ENCODE measurements at places on chromosomes 6 and 20.
A peak's percentile ranks its signal among the peaks of the same experiment; 100 is the strongest.

GRCh38 chr6:132153221-132153898 is 202.2 kb upstream of the CCN2 start:
- no peak for DNase-seq

GRCh38 chr20:41138475-41139226 is 1.3 kb downstream of the PLCG1 start:
- DNase-seq, result peak; percentile 42

DNA sequence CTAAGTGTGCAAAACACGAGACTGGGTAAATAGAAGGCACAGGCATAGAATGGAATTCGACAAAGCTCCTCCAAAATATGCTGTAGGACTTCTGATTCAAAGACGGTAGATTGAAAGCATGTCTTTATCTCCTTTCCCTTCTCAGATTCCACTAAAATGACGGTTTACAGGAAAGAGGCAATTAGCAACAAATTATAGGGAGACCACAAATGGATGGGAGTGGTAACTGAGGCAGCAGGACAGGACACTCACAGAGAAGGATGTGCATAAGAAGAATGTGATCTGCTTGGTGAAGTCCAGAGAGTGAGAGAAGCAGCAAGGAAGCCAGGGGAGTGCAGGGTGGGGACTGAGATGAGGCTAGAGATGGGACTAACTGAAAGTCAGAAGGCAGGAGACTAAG is 113.4 kb upstream of the MRPS10 start:
- no peak for DNase-seq

DNA sequence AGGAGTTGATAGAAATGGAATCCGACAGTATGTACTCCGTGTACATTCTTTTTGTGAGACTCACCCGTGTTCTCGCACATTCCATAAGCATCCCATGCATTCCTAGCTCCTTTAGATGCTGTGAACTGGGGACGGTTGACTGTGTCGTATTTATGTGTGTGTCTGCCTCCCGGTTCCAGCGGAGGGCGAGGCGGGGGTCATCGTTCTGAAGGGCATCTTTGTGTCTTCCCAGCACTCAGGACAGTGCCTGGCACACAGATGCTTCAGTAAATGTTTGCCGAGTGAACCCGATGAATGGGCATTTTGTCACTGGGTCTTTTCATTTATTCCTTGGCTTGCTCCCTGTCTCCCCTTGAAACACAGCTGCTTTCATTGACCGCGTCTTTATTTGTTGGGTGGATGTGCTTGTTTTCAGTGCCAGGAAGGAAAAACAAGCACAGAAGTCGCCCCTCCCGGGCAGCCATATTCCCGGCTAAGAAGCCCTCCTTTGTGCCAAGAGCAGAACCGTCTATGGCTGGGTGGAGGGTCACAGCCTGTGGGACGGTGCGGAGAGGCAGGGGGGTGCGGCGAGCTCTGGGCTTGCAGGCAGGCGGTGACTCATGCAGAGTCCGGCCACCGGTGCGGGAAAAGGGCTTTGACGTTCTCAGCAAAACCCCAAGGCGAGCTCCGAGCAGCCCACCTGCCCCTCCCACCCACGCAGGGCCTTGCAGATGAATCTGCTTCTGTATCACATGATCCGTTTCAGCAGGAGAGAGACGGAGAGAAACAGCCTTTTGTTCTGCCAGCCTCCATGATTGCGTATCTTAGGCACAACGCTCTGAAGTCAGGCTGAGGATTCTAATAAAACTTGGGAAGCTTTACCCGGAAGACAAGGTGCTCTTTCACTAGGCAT is 11.2 kb upstream of the PSMG4 start:
- DNase-seq, result no peak

DNA sequence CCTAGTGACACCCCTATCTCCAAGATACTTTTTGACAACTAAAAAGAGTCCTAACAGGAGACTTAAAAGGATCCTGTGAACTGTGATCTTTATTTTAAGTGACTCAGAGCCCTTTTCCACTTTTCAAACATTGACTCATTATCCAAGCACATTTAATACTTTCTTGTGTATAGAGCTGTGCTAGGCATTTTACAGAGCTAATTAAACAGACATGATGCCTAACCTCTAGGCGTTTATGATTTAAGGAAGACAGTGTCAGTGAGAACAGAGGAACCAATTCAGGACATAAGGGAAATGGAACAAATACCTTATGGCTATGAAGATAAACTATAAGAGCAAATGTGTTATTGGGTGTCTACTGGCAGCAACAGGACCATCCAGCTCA is 282.6 kb downstream of the TPBG start:
- no peak for DNase-seq

- no peak for DNase-seq
Observed at GRCh38 chr20:39993742-39994141, 695.3 kb downstream of the MAFB start.

DNA sequence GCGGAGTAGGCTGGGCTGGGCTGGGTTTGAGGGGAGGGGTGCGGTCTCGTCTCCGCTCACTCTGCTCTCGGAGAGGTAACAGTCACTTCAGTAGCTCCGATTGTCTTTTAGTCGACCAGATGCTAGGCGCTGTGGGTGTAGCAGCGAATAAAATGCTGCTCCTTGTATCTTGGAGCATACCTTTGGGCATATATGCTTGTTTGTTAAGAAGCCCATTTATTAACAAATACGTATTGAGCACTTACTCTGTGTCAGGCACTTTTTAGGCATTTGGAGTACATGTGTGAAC is 545 bp downstream of the ACTR5 start:
- peak; percentile 42 for DNase-seq

- no peak for DNase-seq
Observed at GRCh38 chr6:32937230-32937633, 3.6 kb downstream of the HLA-DMB start.

DNA sequence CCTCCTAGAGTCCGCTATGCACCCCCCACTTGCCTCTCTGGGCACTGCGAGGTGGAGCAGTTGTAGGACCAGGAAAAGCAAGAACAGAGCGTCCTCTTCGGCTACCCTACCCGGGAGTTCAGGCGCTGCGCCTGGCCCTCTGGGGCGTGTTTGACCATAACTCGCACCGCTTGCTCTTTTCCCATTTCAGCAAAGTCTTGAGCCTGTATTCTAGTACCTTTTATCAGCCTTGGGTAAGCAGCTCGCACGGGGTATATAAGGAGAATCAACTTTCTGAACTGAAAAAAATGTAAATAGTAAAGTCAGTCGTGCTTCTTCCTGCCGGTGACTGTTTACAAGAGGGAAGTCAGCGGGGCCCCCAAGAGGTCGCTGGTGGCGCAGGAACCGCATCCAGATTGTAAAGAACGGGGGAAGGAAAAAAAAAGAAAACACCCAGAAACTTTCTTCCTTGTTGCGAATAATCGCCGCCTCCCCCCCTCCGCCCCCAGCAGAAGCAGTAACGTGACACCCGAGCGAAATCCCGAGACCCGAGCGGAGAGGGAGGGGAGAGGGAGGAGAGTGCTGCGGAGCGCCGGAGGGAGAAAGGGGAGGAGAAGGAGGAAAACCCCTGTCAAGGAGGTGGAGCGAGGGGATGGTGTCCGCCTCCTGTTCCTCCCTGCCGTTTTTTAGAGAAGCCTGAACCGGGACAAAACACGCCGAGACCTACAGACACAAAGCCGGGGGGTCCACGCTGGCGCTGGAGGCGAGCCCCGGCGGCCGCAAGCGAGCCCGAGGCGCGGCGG is at the start of gene UST:
Gene UST (plus strand): TSS at position 668 of the 782 bp plus-strand sequence. CDS start 401 bp downstream, outside the sequence.
- peak; percentile 57 for DNase-seq

- no peak for DNase-seq
Observed at GRCh38 chr20:43723735-43724134, 3.1 kb downstream of the GTSF1L start.

- DNase-seq, result no peak
Observed at GRCh38 chr6:168746643-168747042, 305.7 kb downstream of the SMOC2 start.

GRCh38 chr6:15027472-15027871 is 218.4 kb upstream of the JARID2 start:
- DNase-seq, result no peak

GRCh38 chr6:108958900-108959770 is 110.9 kb downstream of the ARMC2 start:
- DNase-seq, result no peak

GRCh38 chr6:48255094-48255493 is 144.1 kb upstream of the PTCHD4 start:
- DNase-seq, result no peak

DNA sequence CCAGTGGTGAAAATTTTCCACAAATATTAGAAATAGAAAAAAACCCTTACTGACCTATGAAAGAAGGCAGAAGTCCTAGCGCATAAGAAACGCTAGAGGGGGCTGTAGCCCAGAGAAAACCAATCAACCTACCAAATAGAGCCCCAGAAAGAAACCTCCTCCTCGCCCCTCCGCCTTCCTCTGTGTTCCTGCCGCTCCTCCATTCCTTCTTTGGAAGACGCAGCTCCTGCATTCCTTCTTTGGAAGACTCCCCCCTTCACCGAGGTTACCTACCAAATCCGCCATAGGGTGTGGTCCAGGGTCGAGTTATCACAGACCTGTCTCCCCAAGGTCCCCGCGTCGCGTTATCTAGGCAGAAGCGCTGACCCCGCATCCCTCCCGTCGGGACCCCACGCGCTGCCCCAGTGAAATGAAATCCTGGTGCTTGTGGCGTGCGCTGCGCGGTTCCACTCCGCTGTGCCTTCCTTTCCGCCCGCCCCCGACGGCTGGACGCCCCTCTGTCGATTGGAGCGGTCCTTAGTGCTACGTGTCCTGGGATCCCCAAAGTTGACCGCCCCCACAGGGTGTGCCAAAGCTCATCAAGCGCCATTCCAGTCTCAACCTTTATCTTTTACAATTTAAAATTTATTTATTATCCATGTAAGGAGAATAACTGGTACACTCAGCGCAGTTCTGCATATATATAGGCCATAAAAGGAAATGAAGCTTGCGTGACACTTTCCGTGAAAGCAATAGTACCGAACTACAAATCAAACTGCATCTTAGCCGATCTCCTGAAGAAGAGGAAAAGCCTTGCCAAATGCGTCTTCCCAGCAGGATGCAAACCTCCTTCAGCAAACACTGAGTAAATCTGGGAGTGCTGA is 13.0 kb downstream of the RPP21 start:
- DNase-seq, result peak; percentile 52

GRCh38 chr6:132712366-132712765 is 1.5 kb downstream of the VNN1 start:
- no peak for DNase-seq

GRCh38 chr6:170423030-170423429 is 116.5 kb downstream of the FAM120B start:
- no peak for DNase-seq

DNA sequence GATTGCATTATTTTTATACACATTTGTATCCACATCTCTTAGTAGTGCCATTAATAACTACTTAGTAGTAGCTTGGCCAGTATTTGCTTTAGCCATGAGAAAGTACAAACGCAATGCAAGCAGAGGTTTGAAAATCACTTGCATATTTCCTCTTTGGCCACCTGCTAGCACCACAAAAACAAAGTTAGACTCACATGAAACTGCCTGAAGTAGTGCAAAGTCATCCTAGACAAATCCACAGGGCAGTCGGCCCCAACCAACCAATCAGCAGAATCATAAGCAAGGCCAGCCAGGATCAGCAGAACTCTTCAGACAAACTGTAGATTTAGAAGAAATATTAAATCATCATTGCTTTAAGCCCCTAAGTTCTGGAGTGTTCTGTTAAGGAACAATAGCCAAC is 135.2 kb upstream of the VGLL2 start:
- DNase-seq, result no peak

DNA sequence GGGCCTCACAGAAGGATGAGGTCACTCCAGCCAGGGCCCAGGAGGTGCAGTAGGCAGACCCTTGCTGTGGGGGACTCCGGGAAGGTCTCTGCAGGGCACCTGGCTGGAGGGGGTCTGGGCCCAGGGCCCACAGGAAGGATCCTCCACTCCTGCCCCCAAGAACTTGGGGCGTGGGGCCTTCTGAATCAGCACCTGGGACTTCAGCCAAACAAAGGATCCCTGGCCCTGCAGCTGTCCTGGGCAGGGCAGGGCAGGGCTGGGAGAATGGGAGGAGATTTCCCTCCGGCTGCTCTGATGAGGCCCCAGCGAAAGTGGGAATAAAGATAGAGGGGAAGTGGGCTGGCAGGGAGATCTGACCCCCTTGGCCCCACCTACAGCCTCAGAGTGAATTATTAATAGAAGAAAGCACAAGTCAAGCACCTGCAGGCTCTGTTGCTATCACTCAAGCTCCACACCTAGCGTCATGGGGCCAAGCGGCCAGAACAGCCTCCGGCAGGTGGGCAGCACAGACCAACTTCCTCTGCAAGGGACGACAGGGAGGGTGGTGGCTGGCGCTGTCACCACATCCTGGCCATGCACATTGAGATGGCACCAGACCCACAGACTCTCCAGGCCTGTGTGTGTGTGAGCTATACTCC is 61.6 kb upstream of the MRPS10 start:
- peak; percentile 42 for DNase-seq

- DNase-seq, result no peak
Observed at GRCh38 chr20:63783970-63784369, 44.4 kb downstream of the SLC2A4RG start.

DNA sequence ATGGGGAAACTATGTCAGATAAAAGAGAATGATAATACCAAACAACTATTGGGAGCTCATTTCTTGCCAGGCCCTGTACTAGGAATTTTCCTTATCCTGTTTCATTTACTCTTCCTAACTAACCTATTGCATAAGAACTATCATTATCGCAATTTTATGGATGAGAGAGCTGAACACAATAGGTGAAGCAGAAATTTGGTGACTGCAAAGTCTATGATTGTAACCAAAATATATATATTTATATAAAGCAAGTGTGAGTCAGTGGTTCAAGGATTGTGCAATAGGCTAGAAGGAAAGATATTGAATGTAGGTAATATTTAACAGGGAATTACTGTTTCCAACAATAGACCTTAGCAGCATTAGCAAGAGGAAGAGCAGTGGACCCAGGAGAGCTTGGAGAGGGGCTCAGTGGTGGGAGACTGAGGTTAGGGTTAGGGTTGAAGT is 181.1 kb upstream of the TENT5A start:
- no peak for DNase-seq

- DNase-seq, result no peak
Observed at GRCh38 chr6:2244261-2245102, 923 bp downstream of the GMDS start.
